Lung (tissue), 17 donors: ENCODE measurements at places on chromosomes 2 and 18. TPM values are rescaled to one million over a fixed set of nuclear protein-coding genes. Genes with fewer than 3 reads are reported as not detected.

DNA sequence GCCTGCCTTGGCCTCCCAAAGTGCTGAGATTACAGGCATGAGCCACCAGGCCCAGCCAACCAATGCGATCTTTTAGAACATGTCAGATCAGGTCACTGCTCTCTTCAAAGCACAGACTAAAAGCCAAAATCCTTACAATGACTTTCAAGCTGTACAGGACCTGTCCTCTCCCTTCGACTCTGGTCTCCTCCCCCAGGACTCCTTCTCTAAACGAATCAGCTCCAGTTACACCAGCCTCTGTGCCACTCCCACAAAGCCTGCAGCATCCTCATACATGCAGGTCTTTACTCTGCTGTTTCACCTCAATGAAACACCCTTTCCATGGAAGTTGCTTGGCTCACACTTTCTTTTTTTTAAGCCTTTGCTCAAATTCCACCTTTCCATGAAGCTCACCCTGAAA is 436.0 kb downstream of the METTL4 start:
- no peaks in the 10 kb centered on the region for H3K4me1 ChIP-seq
- H3K27me3 ChIP-seq = no peaks in the 10 kb centered on the region
- H3K27ac ChIP-seq = no peak overlapping the region
- no peak overlapping the region for H3K4me3 ChIP-seq
- no peaks in the 10 kb centered on the region for H3K36me3 ChIP-seq
- DNase-seq = no peak

DNA sequence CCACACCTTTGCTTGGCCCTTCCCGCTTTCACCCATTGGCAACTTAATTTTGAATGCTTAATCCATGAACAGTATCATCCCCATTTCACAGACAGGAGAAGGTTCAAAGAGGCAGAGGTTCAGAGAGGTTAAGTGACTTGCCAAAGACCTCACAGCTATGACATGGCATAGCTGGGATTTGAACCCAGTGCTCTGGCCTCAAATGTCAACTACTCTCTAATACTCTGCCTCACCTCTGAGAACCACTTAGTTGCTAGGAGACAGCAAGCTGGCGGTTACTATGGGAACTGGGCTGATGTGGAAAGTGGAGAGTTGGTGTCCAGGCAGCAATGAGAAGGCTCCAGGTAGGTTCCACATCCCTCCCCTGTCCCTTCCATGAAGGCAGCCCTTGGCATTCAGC is 15.8 kb upstream of the PRSS56 start:
- H3K4me1 ChIP-seq = no peaks in the 10 kb centered on the region
- H3K36me3 ChIP-seq = no peaks in the 10 kb centered on the region
- DNase-seq = no peak
- no peak overlapping the region for H3K27ac ChIP-seq
- H3K27me3 ChIP-seq = peaks cover 24% of the 10 kb centered on the region
- H3K4me3 ChIP-seq = no peak overlapping the region

DNA sequence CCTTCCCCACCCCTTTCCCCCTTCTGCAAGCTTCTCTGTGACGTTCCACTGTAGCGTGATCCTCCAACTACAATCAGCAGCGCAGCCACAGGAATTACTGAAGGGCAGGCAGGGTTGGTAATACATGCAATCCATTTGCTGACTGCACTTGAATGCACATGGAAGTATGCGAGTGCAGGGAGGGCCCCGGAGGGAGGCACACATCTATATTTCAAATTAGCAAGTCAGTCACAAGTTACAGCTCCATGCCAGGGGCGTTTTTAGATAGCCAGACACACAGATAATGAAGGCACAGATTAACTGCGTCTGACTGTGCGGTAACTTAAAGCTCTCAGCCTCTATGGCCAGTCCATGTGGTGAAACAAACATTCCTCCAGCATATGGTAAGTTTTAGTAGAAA is 209.2 kb upstream of the GATA6 start:
- no peaks in the 10 kb centered on the region for H3K4me1 ChIP-seq
- H3K36me3 ChIP-seq = no peaks in the 10 kb centered on the region
- peak; percentile 27 for DNase-seq
- H3K4me3 ChIP-seq = no peak overlapping the region

GRCh38 chr2:68238955-68239822 is 13.1 kb downstream of the PPP3R1 start:
- H3K27ac ChIP-seq = no peak overlapping the region
- no peak for DNase-seq
- H3K36me3 ChIP-seq = peaks cover 2% of the 10 kb centered on the region
- H3K4me1 ChIP-seq = peaks cover 3% of the 10 kb centered on the region
- H3K4me3 ChIP-seq = no peak overlapping the region

DNA sequence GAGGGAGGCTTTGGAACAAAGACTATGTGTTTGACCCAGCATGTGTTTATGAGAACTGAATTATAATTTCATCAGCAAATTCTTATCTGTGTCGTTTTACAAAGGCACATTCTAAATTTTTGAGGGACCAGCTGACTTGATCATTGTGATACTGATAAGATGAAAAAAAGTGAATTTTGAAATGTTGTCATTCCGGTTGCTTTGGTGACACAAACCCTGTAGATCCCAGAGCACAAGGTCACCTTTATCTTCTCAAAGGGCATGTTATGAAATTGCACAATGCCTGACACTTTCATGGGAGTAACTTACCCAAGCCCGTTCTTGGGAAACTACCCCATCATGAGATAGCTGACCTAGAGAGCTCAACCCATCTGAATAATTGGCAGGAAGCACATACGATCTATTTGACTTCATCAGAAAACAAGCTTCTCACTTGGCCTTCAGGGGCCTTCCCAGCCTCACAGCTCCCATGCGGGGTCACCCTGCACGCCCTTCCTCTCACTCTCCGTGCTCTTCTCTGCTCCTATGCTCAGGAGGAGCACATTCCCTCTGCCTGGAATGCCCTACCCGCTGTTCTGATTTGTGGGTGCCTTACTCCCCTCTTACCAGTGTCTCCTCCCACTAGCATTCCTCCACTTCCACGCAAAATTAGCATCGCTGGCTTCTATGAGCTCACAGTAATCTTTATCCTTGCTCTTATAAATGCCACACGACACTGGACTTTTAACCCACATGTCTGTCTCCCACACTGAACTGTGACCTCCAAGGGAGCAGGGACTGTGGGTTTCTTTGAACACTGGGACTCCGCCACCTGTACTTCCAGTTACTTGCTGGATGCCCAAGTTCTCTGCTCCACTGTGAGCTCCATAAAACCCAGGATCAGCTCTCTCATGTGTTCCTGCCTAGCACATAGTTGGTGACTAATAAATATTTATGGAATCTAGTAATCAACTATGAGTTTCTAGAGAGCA is 555.8 kb upstream of the ID2 start:
- peaks cover 4% of the 10 kb centered on the region for H3K4me1 ChIP-seq
- no peak overlapping the region for H3K4me3 ChIP-seq
- H3K27ac ChIP-seq = no peak overlapping the region
- H3K36me3 ChIP-seq = no peaks in the 10 kb centered on the region

DNA sequence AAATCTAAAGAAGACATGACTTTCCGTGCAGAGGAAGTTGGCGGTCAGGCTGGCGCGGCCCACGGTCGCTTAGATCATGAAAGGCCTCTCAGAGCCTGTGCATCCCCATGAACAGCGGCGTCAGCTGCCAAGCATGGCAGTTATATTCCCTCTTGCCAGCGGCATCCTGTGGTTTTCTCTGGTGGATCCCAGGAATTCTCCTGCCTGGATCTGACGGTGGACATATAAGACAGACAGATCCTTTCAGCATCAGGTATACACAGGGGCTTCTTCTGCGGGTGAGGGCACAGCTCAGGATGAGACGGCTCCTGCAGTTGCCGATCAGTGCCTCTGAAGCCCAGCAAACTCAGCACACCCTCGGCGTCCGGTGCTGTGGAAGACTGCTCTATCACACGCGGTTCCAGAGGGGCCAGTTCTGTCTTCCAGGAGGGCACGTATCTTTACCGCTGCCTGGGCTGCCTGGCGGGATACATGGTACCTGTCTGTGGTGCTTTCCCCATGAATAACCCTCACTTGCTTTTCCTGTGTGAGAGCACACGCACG is 157.8 kb downstream of the LDLRAD4 start:
- no peak for DNase-seq
- no peaks in the 10 kb centered on the region for H3K27me3 ChIP-seq

DNA sequence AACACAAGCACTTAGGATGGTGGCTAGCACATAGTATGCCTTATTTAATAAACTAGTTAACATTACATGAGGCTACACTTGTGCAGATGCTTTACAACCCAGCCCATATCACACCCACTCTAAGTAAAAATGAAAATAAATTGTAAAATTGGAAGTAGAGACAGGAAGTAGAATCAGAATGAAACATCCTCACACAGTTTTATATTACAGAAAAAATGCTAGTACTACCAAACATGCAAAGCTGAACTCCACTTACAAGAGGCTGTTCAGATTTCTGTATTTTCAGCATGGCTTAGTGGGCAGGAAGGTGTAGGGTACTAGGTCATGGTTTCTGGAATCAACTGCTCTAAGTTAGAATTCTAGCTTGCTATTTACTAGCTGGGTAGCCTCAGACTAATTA is 18.2 kb upstream of the CRIM1 start:
- no peaks in the 10 kb centered on the region for H3K27me3 ChIP-seq
- no peak overlapping the region for H3K4me3 ChIP-seq
- H3K4me1 ChIP-seq = no peaks in the 10 kb centered on the region
- DNase-seq = no peak

GRCh38 chr2:288758-289361 is 969 bp upstream of the ALKAL2 start:
- no peak overlapping the region for H3K27ac ChIP-seq
- no peak for DNase-seq
- H3K4me3 ChIP-seq = peak overlapping the region; percentile 61
- peaks cover 28% of the 10 kb centered on the region for H3K27me3 ChIP-seq
- H3K4me1 ChIP-seq = peaks cover 10% of the 10 kb centered on the region

DNA sequence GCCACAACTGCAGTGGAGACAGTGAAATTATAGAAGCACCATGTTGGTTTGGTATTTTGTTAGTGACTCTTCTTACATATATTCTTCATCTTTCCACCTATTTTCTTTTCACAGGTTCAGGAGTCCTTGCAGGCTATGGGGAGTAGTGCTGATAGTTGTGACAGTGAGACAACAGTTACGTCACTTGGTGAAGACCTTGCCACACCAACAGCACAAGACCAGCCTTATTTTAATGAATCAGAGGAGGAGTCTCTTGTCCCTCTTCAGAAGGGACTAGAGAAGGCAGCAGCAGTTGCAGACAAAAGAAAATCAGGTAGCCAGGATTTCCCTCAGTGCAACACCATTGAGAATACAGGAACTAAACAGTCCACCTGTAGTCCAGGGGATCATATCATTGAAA is 23.6 kb downstream of the ITPRID2 start:
- H3K27me3 ChIP-seq = no peaks in the 10 kb centered on the region
- H3K36me3 ChIP-seq = peaks cover 29% of the 10 kb centered on the region
- no peak overlapping the region for H3K4me3 ChIP-seq
- H3K27ac ChIP-seq = no peak overlapping the region

DNA sequence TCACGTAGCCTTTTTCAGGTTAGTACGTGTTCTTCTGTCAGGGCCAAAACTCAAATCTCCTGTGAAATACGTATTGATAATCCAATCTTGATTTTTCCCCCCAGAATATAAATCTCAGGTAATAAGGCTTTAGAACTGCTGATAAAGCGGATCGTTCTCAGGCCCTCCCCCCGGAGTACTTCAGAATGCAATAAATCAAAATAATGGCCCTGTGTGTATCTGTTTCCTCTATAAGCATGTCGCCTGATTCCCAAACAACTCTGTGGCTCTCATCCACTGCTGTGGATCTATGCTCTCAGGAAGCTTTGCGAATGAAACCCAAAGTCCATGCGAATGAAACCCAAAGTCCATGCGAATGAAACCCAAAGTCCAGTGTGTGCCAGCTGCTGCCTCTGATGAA is 49.4 kb downstream of the IMPA2 start:
- peaks cover 18% of the 10 kb centered on the region for H3K36me3 ChIP-seq
- no peak overlapping the region for H3K27ac ChIP-seq
- no peaks in the 10 kb centered on the region for H3K4me1 ChIP-seq
- no peak overlapping the region for H3K4me3 ChIP-seq

- DNase-seq = peak; percentile 46
- H3K4me1 ChIP-seq = peaks cover 8% of the 10 kb centered on the region
- H3K27me3 ChIP-seq = no peaks in the 10 kb centered on the region
- no peaks in the 10 kb centered on the region for H3K36me3 ChIP-seq
Observed at GRCh38 chr2:42999391-42999841, 207.0 kb upstream of the HAAO start.

DNA sequence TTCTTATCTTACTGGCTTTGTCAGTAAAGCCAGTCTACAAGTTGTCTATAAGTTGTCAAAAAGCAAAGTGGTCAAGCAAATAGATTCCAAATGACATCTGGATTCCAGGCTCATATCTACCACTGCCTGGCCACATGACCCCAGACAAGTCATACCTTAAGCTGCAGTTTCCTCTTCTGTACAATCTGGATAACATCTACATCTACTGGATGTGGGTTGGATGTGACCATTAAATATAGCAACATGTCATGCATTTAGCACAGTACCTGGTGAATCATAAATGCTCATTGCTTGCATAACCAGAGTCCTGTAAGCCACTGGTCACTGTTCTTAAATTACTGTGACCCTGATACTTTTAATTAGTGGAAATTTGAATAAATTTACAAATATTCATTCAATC is 16.8 kb downstream of the COBLL1 start:
- H3K4me3 ChIP-seq = no peak overlapping the region
- peaks cover 11% of the 10 kb centered on the region for H3K4me1 ChIP-seq
- H3K27me3 ChIP-seq = no peaks in the 10 kb centered on the region
- no peak for DNase-seq
- no peak overlapping the region for H3K27ac ChIP-seq

GRCh38 chr18:3595369-3596273 is 145.6 kb downstream of the TGIF1 start:
- H3K36me3 ChIP-seq = no peaks in the 10 kb centered on the region
- DNase-seq = no peak
- peaks cover 11% of the 10 kb centered on the region for H3K4me1 ChIP-seq
- peak overlapping the region; percentile 99 for H3K27ac ChIP-seq
- no peaks in the 10 kb centered on the region for H3K27me3 ChIP-seq

GRCh38 chr2:14516844-14517243 is 115.7 kb upstream of the LRATD1 start:
- no peaks in the 10 kb centered on the region for H3K4me1 ChIP-seq
- no peak overlapping the region for H3K4me3 ChIP-seq
- no peak for DNase-seq
- no peak overlapping the region for H3K27ac ChIP-seq
- no peaks in the 10 kb centered on the region for H3K27me3 ChIP-seq

GRCh38 chr2:145060876-145061275 is 541.0 kb upstream of the ZEB2 start:
- H3K36me3 ChIP-seq = no peaks in the 10 kb centered on the region
- H3K4me1 ChIP-seq = peaks cover 7% of the 10 kb centered on the region
- DNase-seq = no peak
- H3K4me3 ChIP-seq = no peak overlapping the region

COL6A3 gene
- total RNA-seq = 548 TPM

CCDC148 gene
- 8.6 TPM for total RNA-seq

HOXD11 gene
- total RNA-seq = not detected

DNAJC5G gene
- not detected for total RNA-seq

GPD2 gene
- total RNA-seq = 42.0 TPM

NRBP1 gene
- 93.6 TPM for total RNA-seq

ADAM23 gene
- total RNA-seq = 1.6 TPM

EVA1A gene
- total RNA-seq = 35.8 TPM

COLEC11 gene
- 2.0 TPM for total RNA-seq
